ENCODE measurements at places on chromosomes 6 and 20.

GRCh38 chr6:108175176-108175591 is 9.4 kb downstream of the NR2E1 start:
- DNase-seq: no peak

DNA sequence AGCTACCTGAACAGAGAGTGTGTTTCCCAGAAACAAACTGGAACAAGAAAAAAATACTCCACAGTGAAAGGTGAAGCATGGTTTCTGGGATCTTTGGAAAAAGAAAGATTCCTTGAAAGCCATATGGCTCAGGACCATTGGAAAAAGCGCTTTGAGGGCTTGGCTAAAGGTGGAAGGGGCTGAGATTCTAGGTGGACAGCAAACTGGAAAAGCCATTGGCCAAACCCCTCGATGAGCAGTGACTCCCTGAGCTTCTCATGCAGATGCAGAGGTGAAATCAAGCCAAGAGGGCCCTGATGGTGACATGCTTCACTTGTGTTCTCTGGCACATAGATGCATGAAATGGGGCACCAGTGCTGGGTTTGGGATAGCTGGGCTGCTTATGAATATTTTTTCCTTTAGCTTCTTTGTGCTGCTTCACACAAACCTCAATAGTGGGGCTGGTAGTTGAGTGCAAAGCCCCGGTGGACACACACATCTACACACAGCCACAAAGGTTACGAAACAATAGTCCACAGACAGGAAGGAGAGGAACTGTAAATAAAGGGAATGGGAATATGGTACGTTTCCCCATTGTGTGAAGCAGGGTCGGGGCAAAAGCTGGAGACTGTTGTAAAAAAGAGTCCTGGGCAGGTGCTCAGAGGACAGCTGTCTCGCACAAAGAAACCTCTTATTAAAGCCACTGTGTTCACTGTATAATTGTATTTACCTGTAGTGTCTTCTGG is 117.8 kb downstream of the FOXA2 start:
- DNase-seq: no peak

DNA sequence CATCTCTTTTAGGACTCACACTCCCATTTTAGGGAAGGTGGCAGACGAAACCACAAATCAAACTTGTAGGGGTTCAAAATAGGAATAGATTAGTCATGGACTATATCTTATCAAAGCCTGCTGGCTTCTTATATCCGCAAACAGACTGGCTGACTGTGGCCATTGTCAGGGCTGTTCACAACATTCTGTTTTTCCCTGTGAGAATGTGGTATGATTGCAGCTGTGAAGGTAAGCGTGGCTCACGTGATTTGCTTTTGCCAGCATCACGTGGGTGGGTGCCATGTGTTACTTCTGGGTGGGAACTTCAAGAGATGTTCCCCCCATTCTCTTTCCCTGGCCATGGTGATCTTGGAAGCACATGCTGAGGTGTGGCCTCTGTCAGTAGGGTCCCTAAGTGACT is 5.9 kb downstream of the IP6K3 start:
- no peak for DNase-seq

DNA sequence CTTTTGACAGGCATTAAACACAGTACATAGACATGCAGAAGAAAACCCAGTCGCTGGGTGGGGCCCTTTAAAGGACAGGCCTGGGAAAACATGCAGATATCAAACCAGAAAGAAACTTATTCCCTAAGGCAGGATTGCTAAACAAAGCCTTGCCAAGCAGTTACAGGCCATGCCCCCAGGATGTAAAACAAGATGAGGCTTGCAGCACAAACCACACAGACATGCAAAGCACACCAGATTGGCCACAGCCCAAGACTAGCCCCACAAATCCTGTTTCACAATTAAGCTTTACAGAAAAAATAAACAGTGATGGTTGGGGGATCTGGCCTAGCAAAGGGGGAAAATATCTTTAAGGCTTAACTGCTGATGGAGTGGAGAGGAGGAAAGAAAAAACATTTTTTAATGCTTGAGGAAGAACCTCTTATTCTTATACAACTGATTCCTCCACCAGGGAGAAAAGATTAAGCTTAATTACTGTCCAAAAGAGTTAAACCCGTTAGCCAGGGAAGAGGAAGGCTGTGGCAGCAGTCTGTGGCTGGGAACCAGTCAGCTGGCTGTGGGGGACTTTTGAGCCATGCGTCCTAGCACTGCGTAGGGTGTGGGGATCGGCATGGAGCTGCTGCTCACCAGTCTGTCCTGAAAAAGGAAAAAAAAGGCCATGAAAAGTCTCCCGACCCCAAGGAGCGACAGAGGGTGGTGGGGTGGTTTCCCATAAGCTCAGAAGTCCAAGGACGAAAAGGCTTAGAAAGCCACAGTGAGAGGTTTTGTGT is 28.4 kb downstream of the COL19A1 start:
- DNase-seq: no peak

- DNase-seq: no peak
Observed at GRCh38 chr6:366389-367297, 24.9 kb upstream of the IRF4 start.

DNA sequence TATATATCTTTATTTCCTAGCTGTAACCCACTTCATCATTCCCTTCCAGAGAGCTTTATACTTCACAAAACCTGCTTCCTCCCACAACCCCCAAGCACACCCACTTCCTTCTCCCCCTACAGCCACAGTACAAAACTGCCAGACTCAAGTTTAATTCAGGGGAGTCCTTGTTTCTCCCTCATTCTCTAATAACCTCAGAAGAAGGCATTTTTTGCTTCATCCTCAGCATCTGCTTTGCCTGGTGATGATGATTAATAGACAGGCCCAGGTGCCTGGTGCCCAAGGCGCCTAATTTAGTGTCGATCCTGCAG is 414.3 kb downstream of the KIF16B start:
- no peak for DNase-seq

- DNase-seq: no peak
Observed at GRCh38 chr6:4403828-4404227, 268.5 kb upstream of the ECI2 start.
